Motor neuron (in vitro differentiated cells): ENCODE measurements at places on chromosomes 16 and 17. TPM values are rescaled to one million over a fixed set of nuclear protein-coding genes. Genes with fewer than 3 reads are reported as not detected.

TRPV2 gene
- 0.36 and 0.87 TPM in 2 replicates for total RNA-seq

CALB2 gene
- total RNA-seq = 11.9 and 13.5 TPM in 2 replicates

IGFALS gene
- 0.44 and 1.1 TPM in 2 replicates for total RNA-seq

PTX4 gene
- 0.46 TPM in 1 of 2 replicates, not detected in the other for total RNA-seq

FA2H gene
- total RNA-seq = 1.1 TPM in 1 of 2 replicates, not detected in the other

C16orf95 gene
- total RNA-seq = 3.0 and 10.3 TPM in 2 replicates

ACSF3 gene
- 11.8 and 13.6 TPM in 2 replicates for total RNA-seq

KIF19 gene
- total RNA-seq = 1.5 and 2.6 TPM in 2 replicates

TMC7 gene
- 0.72 and 1.7 TPM in 2 replicates for total RNA-seq

NOD2 gene
- 0.25 and 0.32 TPM in 2 replicates for total RNA-seq

EMP2 gene
- total RNA-seq = 0.50 and 0.83 TPM in 2 replicates

HERPUD1 gene
- total RNA-seq = 101 and 121 TPM in 2 replicates

OR3A3 gene
- 0.39 and 0.47 TPM in 2 replicates for total RNA-seq

ENKD1 gene
- total RNA-seq = 10.5 and 11.0 TPM in 2 replicates

YBX2 gene
- total RNA-seq = 0.11 and 0.36 TPM in 2 replicates

KRT28 gene
- total RNA-seq = not detected in 2 replicates

GAS2L2 gene
- 0.52 and 0.78 TPM in 2 replicates for total RNA-seq

TUFM gene
- 99.6 and 112 TPM in 2 replicates for total RNA-seq

CBFA2T3 gene
- 0.41 and 1.1 TPM in 2 replicates for total RNA-seq

PYCARD gene
- 34.0 and 45.6 TPM in 2 replicates for total RNA-seq

ZP2 gene
- not detected in 2 replicates for total RNA-seq

SMIM5 gene
- total RNA-seq = 0.16 and 0.75 TPM in 2 replicates

AGRP gene
- 0.81 TPM in 1 of 2 replicates, not detected in the other for total RNA-seq

ZFP1 gene
- 8.7 and 9.3 TPM in 2 replicates for total RNA-seq

TNFSF13 gene
- total RNA-seq = 2.0 and 2.6 TPM in 2 replicates

FBXW10B gene
- 0.64 TPM in 1 of 2 replicates, not detected in the other for total RNA-seq

PCGF2 gene
- 16.8 and 17.8 TPM in 2 replicates for total RNA-seq

NHLRC4 gene
- 0.46 and 0.54 TPM in 2 replicates for total RNA-seq

CCL17 gene
- 1.4 TPM in 1 of 2 replicates, not detected in the other for total RNA-seq

SLC5A2 gene
- total RNA-seq = 1.6 and 2.8 TPM in 2 replicates

TP53TG3C gene
- not detected in 2 replicates for total RNA-seq

TBC1D3K gene
- total RNA-seq = not detected in 2 replicates

KRT16 gene
- not detected in 2 replicates for total RNA-seq

MYOCD gene
- 0.58 TPM in 1 of 2 replicates, not detected in the other for total RNA-seq

CES1 gene
- not detected in 2 replicates for total RNA-seq

TNP2 gene
- 0.14 and 0.17 TPM in 2 replicates for total RNA-seq

TBC1D26 gene
- total RNA-seq = 0.69 and 1.0 TPM in 2 replicates

KRT14 gene
- not detected in 2 replicates for total RNA-seq

LITAFD gene
- 0.21 TPM in 1 of 2 replicates, not detected in the other for total RNA-seq

CMTM2 gene
- total RNA-seq = 0.36 and 0.63 TPM in 2 replicates

PRSS53 gene
- total RNA-seq = 4.1 and 4.3 TPM in 2 replicates

HOXB4 gene
- 15.9 and 16.1 TPM in 2 replicates for total RNA-seq

NPIPA8 gene
- not detected in 2 replicates for total RNA-seq

CD2BP2 gene
- total RNA-seq = 42.4 and 45.5 TPM in 2 replicates

KIF2B gene
- total RNA-seq = 0.24 TPM in 1 of 2 replicates, not detected in the other

GDE1 gene
- total RNA-seq = 41.9 and 53.1 TPM in 2 replicates

HSF5 gene
- 0.14 and 0.19 TPM in 2 replicates for total RNA-seq
